Neuronal stem cell (in vitro differentiated cells): ENCODE measurements at places on chromosomes 3 and 15.

GRCh38 chr15:57220205-57220604 lies 156.1 kb upstream of the CGNL1 start:
- DNase-seq, result no peak

DNA sequence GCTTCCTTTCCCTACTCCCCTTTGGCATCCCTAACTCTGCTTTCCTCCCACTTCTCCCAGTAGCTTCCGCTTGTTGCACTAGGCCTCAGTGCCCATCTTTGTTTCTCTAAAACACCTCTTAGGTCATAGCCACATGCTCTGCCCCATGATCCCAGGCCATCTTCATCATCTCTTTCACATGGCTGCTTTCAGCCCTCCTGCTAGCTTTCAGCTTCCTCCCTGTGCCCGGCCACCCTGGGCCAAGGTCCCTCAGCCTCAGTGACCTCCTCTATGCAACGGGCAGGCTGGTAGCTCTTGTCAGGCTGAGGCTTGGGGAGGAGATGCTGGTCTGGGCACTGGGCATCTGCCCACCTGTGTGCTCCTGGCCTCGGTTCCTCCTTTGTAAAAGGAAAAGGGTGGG lies 2.3 kb downstream of the PLEKHO2 start:
- no peak for DNase-seq

DNA sequence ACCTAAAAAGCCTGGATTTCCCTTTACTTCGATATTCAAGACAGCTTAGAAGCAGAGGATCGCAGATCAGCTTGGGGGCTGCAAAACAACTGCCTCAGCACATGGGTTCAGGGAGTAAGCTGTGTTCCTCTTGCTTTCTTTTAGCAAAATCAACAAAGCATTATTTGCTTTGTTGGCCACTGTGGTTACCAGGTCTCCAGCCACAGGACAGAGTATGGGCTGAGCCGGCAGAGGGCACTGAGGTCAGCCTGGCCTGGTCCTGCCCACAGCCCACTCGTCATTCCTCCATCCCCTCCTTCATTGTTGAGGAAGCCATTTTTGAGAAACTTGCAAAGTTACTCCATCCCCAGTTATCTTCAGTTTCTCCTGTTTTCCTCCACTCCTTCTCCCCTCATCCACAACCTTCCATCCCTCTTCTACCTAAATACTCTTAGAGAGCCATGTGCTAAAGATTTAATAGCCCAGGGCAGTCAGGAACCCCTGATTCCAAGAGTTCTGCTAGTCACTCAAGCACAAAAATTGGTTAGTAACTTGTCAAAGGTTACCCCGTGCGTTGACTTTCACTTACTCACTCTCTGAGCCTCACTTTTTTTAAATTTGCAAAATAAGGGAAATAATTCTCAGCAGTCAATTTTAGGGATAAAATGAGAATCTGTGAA lies 60.0 kb upstream of the HES1 start:
- DNase-seq, result no peak

DNA sequence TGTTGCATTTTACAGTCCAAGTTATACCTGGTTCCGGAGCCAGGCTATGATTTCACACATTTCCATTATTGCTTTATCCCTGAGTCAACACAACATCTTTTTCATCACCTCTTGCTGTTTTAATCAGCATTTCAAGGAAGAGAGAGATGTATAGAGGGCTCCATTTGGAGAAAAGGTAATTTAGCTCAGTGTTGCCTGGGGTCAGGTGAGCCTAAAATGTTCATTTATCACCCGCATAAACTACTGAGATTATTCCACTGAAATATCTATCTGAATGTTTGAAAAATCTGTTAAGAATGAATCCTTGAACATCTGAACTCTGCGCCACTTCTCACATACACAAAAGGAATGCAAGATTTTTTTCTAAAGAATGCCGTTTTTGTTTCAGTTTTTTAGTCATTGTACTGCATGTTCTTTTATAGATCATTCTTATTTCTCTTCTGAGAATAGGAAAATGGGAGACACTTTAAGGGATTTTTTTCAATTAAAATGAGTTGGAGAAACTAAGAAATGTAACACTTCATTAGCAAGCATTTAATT lies 51.5 kb upstream of the AGTR1 start:
- DNase-seq, result no peak

DNA sequence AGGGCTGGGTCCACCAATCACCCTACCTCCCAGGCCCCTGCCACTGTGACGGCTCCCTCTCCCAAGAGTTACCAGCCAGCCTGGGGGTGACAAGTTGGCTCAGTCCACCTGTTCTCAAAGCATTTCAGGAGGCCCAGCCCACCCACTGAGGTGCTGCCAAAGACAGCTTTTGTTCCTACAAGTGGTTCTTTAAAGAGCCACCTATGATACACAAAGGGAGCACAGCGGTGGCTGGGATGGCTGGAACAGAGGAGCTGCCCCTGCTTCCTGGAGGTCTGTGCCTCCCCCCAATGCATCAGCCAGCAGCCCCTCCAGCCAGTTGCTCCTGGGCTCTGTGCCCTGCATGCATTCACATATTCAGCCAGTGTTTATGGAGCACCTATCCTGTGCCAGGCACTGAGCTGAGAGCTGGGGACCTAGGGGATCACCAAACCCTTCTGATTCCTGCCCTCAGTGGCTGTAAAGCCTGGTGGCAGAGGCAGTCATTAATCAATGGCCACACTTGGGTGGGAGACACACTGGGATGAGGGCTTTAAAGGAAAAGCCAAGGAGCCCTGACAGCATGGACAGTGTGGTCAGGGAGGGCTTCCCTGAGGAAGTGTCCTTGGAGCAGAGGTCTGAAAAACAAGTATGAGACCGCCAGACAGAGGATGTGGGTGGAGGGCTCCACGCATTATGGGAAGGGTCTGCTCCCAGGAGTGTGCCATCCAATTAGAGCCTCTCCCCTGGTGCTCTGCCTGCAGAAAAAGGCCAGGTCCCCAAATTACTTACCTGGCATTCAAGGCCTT lies 107.1 kb upstream of the LINGO1 start:
- DNase-seq, result peak; percentile 50

- peak; percentile 69 for DNase-seq
These were observed 50.8 kb upstream of the RPL32 start for GRCh38 chr3:12891985-12892839.

- no peak for DNase-seq
These were observed 35.4 kb downstream of the RNU5B-1 start for GRCh38 chr15:65339920-65340319.

DNA sequence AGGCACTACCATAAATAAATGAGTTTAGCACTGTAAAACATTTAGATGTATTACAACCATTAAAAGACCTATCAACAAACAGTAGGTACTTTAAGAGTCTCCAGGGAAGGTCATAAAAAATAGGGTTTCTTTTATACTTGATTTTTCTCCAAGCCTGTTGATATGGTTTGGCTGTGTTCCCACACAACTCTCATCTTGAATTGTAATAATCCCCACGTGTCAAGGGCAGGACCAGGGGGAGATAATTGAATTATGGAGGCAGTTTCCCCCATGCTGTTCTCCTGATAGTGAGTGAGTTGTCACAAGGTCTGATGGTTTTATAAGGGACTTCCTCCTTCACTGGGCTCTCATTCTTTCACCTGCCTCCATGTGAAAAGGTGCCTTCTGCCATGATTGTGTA lies 468.9 kb upstream of the UBE2E2 start:
- DNase-seq, result no peak

- peak; percentile 55 for DNase-seq
These were observed 129.8 kb downstream of the NSMCE3 start for GRCh38 chr15:29139540-29140459.

GRCh38 chr3:108051005-108051404 lies 39.8 kb downstream of the CD47 start:
- DNase-seq, result no peak

- no peak for DNase-seq
These were observed 307.9 kb upstream of the CBLB start for GRCh38 chr3:106176734-106177133.

- peak; percentile 31 for DNase-seq
These were observed 619 bp upstream of the CMTM8 start for GRCh38 chr3:32237670-32238452.

- DNase-seq, result no peak
These were observed 260.1 kb downstream of the UACA start for GRCh38 chr15:70503073-70503745.

DNA sequence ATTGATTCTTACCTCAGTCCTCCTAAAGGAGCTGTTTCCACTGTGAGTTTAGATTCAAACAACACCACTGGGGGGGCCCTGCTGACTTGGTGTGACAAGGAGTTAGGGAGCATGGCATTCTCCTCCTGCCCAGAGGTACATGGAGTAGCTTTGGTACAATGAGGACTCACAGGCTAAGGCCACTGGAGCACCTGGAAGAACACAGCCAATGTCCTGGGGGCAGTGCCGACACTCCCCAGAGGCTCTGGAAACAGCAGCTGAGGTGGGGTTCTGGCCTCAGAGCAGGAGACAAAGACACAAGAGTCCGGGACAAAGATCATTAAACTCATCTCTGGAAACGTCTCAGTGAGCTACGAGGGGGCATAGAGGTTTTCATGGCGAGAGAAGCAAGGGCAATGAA lies 69.7 kb upstream of the POMGNT2 start:
- no peak for DNase-seq

DNA sequence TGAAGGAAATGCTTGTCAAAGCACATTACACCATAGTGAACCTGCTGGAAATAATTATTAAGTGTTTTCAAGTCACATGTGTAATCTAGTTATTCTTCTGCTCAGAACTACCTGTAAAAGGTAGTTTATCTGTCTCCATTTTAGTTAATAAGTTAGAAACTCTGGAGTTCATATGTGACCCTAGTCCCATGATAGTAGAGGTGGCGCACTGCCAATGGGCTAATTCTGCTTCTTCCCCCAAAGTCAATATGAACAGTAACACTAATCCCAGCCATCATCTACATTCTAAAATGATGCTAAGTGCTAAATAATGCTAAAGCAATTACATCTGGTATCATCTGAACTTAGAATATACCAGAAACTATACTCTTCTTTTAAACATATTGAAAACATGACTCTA lies 361.0 kb upstream of the NECTIN3 start:
- DNase-seq, result no peak

- no peak for DNase-seq
These were observed 34.2 kb upstream of the NR2F2 start for GRCh38 chr15:96296264-96296663.

DNA sequence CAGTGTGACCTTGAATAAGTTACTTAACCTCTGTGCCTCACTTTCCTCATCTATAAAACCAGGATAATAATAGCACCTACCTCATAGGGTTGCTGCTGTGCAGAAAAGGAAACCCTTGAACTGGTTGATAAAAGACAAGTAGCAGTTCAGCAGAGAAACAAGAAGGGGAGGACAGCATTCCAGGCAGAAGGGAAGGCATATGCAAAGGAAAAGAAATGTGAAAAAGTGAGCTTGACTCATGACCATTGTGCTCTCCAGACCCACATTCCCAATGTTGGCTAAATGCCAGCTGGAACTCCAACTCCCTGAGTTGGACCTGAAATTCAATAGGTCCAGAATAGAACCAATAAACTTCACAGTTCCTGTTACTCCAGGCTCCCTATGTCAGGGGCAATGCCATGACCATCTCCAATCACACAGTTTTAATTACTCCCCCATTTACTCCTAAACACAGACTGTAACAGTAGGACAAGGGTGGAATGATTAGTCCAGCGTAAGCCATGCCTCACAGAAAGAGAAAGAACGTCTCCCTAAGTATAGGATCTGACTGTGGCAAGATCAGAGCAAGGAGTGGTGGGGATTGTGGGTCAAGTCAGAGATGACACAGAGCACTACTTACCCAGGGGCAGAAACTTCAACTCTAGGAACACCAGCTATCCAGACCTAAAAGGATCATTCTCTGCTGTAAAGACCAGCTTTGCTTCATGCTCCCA lies 26.9 kb downstream of the PRKAR2A start:
- DNase-seq, result no peak

- DNase-seq, result no peak
These were observed 146.3 kb upstream of the SOX2 start for GRCh38 chr3:181565416-181565815.

DNA sequence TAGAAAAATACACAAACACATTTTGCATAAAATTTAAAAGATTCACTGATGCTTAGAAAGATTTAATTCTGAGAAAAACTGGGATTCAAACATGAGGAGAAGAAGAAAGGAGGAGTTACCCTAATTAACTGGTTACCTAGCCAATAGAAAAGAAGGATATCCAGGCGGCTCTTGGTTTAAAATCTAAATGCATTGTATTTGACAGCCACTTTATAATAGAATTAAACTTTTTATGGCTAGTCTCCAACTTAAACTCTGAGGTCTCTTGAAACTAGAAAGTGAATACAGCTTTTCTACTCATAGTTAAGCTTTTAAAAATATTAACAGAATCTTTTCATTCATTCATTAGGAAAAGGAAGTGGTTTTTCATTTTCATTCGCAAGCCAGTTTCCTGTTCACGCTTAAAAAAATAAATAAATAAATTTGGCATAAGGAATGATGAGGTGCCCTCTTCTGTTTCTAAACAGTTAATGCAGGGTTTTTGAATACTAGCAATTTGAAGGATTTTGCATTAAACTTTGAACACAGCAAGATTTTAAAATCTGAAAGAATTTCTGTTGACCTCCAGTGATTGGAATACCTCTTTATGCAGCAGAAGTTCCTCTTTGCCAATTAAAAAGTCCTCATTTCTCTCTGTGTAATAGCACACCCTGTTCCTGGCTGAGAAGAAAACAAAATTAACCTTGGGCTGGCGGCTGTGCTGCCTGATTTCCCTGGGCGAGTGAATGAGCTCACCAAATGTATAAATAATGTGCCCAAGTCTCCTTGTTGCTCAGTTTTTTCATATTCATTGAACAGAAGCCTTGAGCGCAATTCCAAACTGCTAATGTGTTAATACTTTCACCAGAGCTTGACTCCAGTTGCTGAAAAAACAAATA lies 105.1 kb downstream of the ZMAT3 start:
- no peak for DNase-seq

DNA sequence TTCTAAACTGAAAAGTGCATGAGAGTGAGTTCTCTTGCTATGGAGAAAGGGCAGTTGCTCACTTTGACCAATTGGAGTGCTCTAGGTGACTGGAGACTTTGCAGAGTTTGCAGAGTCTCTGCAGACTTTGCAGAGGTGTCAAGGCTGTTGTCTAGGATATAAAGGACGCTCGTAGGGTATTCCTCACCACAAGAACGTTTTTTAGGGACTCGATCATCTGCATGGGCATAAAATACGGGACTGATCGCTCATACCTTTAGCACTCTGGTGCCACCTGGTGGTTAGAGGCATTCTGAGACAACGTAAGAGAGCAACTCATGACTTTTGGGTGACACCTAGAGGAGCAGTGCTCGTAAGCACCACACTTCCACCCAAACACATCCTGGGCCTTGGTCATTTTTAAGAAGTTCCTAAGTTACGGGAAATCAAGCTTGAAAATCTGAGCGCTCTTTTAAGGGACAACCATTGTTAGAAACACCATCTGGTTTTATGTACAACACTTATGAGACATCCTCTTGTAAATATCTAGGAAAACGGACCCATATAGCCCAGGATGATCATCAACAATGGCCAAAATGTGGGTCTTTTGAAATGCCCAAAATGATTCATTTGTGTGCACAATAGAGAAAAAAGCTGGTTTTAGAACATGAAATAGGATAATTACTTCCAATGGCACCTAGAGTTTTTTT lies 51.6 kb upstream of the XCR1 start:
- peak; percentile 89 for DNase-seq

DNA sequence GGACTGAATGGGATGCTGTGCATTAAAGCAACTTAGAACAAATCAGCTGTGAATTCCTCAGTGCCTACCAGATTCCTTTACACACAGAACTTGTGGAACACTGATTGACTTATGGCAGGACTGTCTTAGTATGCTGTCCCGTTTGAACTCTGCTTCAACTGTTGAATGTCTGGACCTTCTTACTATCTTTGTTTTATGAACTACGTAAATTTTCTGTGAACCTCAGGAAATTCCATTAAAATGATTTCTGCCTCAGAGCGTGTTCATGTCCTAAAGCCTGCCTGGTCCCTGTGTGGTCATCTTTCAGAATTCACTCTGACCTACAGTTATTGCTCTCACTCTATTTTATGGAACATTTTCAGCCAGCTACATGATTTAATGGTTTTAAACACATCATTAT lies 29.4 kb upstream of the FBN1 start:
- no peak for DNase-seq
